Fibroblast of lung (primary cell): ENCODE measurements at places on chromosomes 3 and 15. TPM values are rescaled to one million over a fixed set of nuclear protein-coding genes. Genes with fewer than 3 reads are reported as not detected.

DNA sequence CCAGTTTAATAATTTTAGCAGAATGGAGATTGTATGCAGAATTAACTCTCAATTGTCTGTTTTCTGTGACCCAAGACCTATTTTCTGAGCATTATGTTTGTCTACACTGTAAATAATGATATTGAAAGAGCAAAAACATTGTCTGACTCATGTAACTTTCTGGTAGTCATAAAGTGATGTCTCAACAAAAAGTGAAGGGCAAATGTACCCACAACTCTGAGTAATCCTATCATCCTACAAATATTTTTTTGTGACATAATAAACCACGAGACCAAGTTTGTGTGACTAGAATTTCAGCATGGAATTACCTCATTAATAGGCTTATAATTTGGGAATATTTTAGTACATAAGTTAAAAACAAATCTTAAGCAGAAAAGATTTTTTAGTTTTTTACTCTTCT, 15.4 kb upstream of the ABHD10 start:
- H3K4me3 ChIP-seq: no peak overlapping the region
- H3K27me3 ChIP-seq: no peaks in the 10 kb centered on the region
- DNase-seq: peak; percentile 90
- H3K36me3 ChIP-seq: no peaks in the 10 kb centered on the region
- peaks cover 7% of the 10 kb centered on the region for H3K4me1 ChIP-seq
- peak overlapping the region; percentile 39 for H3K27ac ChIP-seq

DNA sequence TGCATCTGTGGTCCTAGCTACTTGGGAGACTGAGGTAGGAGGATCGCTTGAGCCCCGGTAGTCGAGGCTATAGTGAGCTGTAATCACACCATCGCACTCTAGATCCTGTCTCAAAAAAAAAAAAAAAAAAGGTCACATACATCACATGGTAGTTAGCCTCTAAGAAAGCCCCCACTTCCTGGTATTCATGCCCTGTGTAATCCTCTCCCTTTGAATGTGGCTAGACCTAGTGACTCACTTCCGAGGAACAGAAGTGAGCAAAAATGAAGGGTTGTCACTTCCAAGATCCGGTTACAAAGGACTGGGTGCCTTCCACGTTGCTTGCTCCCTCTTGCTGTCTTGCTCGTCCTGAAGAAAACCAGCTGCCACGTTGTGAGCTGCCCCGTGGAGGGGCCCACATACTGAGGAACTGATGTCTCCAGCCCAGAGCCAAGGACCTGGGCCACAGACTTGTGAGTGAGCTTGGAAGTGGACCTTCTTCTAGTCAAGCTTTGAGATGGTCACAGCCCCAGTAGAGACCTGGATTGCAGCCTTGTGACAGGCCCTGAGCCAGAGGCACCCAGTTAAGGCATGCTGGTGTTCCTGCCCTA, 12.6 kb upstream of the LCTL start:
- H3K4me3 ChIP-seq: no peak overlapping the region
- no peak overlapping the region for H3K27ac ChIP-seq
- H3K4me1 ChIP-seq: no peaks in the 10 kb centered on the region
- H3K36me3 ChIP-seq: no peaks in the 10 kb centered on the region

- H3K27ac ChIP-seq: no peak overlapping the region
- H3K4me1 ChIP-seq: no peaks in the 10 kb centered on the region
These were observed 113.5 kb downstream of the VPS13C start for GRCh38 chr15:61946778-61947177.

The RTP3 gene
- not detected in 2 replicates for total RNA-seq

GRCh38 chr15:67403428-67404154, 117.3 kb upstream of the C15orf61 start:
- H3K27me3 ChIP-seq: no peaks in the 10 kb centered on the region
- H3K36me3 ChIP-seq: no peaks in the 10 kb centered on the region
- DNase-seq: no peak
- no peak overlapping the region for H3K4me3 ChIP-seq
- no peak overlapping the region for H3K27ac ChIP-seq
- no peaks in the 10 kb centered on the region for H3K4me1 ChIP-seq

The RMDN3 gene
- total RNA-seq: 14.1 and 16.0 TPM in 2 replicates

GRCh38 chr3:131803113-131803512, 231.7 kb downstream of the CPNE4 start:
- DNase-seq: no peak
- H3K27me3 ChIP-seq: no peaks in the 10 kb centered on the region
- no peak overlapping the region for H3K4me3 ChIP-seq
- no peak overlapping the region for H3K27ac ChIP-seq
- H3K4me1 ChIP-seq: no peaks in the 10 kb centered on the region

- H3K4me1 ChIP-seq: no peaks in the 10 kb centered on the region
- no peaks in the 10 kb centered on the region for H3K27me3 ChIP-seq
- no peaks in the 10 kb centered on the region for H3K36me3 ChIP-seq
These were observed 104.9 kb downstream of the NSUN3 start for GRCh38 chr3:94167796-94168195.

GRCh38 chr3:154123906-154124305, 2.7 kb downstream of the ARHGEF26 start:
- no peak overlapping the region for H3K27ac ChIP-seq
- no peak overlapping the region for H3K4me3 ChIP-seq
- no peaks in the 10 kb centered on the region for H3K27me3 ChIP-seq
- H3K4me1 ChIP-seq: no peaks in the 10 kb centered on the region

- peak; percentile 75 for DNase-seq
- H3K36me3 ChIP-seq: no peaks in the 10 kb centered on the region
- peak overlapping the region; percentile 51 for H3K27ac ChIP-seq
- peaks cover 4% of the 10 kb centered on the region for H3K27me3 ChIP-seq
- H3K4me1 ChIP-seq: peaks cover 9% of the 10 kb centered on the region
- peak overlapping the region; percentile 75 for H3K4me3 ChIP-seq
These were observed 416 bp upstream of the CORO2B start for GRCh38 chr15:68578175-68578979.

- H3K27me3 ChIP-seq: peaks cover 3% of the 10 kb centered on the region
- peak; percentile 51 for DNase-seq
- no peaks in the 10 kb centered on the region for H3K36me3 ChIP-seq
- no peaks in the 10 kb centered on the region for H3K4me1 ChIP-seq
These were observed 107.9 kb upstream of the DLG1 start for GRCh38 chr3:197406266-197406665.

DNA sequence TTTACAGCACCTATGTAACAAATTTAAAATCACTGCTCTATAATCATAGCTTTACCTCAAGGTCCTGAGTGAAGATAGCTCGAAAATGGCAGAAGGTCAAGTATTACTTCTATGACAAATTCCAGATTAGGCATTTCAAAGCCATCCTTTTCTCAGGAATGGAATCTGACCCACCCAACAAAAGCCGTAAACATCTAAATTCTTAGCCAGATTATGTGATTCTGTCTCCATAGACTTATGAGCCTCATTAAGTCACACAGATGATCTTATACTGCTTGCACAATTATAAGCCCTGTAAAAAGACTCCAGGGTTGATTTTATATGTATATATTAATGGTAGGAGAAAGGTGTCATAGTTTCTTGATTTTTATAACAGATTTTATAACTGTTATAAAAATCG, 56.9 kb downstream of the CEP152 start:
- peak; percentile 41 for DNase-seq
- H3K36me3 ChIP-seq: no peaks in the 10 kb centered on the region
- no peak overlapping the region for H3K4me3 ChIP-seq
- H3K4me1 ChIP-seq: no peaks in the 10 kb centered on the region
